EL (cell line): ENCODE measurements at places on chromosomes 11 and 22.

DNA sequence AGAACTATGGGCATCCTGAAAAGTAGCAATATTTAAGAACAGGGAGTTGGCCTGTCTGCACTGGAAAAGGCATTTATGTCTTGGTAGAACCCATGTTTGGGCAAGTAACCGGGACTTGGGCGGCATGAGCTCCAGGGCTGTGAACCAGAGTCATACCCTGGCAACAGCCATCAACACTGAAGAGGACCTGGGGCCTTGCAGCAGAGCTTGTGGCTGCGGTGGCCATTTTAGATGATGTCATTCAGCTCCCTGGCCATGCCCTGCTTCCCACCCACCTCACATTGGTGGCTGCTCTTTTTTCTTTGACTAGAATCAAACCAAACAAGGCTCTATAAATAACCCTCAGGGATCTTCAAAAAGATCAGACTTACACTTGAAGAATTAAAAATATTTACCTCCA lies 26.6 kb downstream of the EHF start:
- no peak for DNase-seq

- DNase-seq: no peak
These were observed 22.4 kb downstream of the GRIA4 start for GRCh38 chr11:105632316-105632715.

DNA sequence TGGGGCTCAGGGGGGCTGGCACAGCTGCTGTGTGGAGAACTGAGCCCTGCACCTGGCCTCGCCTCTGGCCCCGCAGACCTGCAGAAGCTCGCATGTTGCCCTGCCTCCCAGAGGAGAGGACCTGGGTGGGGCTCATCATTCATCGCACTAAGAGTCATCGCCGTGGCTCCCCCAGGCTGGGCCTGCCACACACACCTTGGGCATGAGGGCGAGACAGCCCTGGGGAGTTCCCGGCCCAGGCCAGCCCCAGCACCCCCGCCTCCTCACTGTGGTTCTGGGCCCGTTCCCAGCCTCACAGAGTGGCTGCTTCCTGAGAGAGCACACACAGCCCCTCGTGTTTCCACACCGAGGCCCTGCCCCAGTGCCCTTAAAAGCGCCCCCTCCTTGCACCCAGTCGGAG lies 694.6 kb downstream of the TBC1D22A start:
- DNase-seq: no peak

DNA sequence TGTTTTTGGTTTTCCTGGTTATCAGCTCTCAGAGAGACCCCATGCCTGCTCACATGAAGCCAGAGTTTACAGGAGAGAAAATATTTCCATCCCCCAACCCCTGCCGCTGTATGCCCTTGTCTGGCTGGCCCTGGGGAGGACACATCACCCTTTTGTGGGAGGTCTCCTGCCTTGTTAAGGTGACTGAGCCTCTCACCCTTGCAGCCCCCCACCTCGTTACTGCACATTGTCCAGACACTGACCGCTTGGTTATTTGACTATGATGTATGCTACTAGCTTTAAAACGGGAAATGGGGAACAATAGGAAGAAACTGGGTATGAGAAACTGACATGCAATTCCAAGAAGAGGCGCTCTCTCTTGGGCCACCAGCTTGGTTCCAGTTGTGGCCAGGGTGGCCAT lies 51.1 kb upstream of the RFPL3 start:
- DNase-seq: no peak

- DNase-seq: no peak
These were observed 52.9 kb downstream of the FZD4 start for GRCh38 chr11:86902345-86902744.

GRCh38 chr11:747158-748006 lies at the start of gene TALDO1:
Gene TALDO1, plus strand, starts transcription at chr11:747464. Its CDS starts 18 bp downstream, at chr11:747482.
- DNase-seq: peak; percentile 86

DNA sequence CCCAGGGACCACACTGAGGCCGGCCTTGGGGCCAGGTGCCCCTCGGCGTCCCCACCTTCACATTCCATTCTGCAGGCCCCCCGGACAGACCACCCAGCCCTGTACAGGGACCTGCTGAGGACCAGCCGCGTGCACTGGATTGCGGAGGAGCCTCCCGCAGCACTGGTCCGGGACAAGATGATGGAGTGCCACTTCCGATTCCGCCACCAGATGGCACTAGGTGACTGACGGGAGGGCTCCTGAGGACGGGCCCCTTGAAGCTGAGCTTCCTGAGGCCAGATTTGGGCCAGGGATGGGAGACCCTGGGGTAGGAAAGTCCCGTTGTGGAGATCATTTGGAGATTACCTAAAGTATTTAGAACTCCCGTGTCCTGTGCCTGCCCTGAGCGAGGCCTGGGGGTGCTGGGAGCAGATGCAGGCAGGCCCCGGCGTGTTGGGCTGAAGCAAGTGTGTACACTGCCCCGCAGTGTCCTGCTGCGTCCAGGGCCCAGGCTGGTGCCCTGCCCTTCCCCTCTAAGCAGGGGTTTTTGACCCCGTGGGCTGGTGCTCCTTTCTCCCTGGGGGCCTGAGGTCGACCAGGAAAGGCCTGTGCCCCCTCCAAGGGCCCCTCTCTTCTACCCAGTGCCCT lies 20.0 kb downstream of the TRMU start:
- peak; percentile 59 for DNase-seq

- peak; percentile 98 for DNase-seq
These were observed 6.9 kb downstream of the C11orf68 start for GRCh38 chr11:65911682-65912568.

GRCh38 chr22:35138521-35138920 lies 72.6 kb downstream of the ISX start:
- DNase-seq: no peak

- DNase-seq: peak; percentile 50
These were observed 14.1 kb downstream of the RPS13 start for GRCh38 chr11:17063171-17064002.

GRCh38 chr11:13003736-13004493 lies 5.2 kb upstream of the RASSF10 start:
- no peak for DNase-seq

DNA sequence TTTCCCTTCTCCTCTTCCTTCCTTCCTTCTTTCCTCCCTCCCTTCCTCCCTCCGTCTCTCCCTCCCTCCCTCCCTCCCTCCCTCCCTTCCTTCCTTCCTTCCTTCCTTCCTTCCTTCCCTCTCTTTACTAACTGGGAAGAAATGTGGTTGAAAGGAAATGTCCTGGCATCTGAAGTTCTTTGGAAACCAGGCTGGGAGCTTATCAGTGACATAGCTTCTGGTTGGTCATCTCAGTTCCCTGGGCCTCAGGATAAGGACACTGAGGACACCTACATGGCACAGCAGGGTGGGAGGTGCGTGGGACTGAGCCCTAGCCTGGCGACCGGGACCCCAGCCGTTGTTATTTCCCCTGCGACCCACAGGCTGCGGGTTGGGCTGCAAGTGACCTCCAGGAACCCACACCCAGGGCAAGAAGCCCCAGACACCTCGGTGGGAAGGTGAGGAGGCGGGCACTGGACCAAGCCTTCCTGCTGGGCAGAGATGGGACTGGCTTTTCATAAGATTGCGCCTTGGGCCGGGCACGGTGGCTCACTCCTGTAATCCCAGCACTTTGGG lies 1486.5 kb downstream of the TBC1D22A start:
- no peak for DNase-seq

- no peak for DNase-seq
These were observed 32.7 kb upstream of the HEPHL1 start for GRCh38 chr11:93988455-93988854.

DNA sequence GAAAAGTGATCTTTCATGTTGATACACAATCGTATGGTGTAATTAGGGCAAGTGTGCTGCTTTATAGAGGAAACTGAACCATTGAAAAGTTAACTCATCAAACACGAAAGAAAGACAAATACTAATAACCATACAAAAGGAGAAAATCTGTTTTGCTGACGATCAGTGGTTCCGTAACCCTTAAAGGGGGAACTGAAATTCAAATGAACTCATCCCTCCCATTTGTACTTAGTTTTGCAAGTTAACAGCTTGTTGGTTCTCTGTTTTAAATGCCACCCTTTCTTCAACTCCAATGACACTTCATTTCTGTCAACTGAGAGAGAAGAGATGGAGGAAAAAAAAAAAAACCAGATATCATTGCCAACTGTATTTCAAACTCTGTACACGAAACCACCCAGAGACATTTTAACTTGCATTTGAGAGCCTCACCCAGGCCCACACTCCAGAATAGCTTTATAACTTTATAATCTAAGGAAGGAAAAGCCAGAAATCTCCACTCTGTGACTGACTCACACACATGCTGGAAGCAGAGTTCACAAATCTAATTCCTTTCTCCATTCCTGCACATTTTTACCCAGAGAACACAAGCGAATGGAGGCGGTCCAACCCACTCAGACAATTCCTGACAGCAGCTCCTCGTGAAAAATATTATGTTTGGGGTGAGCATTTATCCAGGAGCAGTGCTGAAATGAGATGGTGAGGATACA lies 17.4 kb upstream of the CSNK2A3 start:
- no peak for DNase-seq

DNA sequence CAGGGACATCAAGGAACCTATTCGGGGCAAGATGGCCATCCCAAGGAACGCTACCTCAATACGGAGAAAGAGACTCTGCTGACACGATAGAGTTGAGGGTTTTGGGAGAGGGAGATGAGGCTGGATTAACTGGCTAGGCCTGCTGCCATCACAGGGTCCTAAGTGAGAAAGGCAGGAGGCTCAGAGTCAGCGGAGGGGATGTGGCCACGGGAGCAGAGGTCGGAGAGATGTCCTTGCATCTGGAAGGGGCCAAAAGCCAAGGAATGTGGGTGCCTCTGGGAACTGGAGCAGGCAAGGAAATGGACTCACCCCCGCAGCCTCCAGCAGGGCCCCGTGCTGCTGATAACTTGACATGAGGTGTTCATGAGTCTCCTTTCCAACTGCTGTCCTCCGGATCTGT lies 31.0 kb upstream of the RFPL3 start:
- DNase-seq: no peak

GRCh38 chr11:118915396-118915795 lies 10.3 kb downstream of the BCL9L start:
- DNase-seq: no peak

GRCh38 chr22:41598081-41598480 lies 8.4 kb upstream of the PMM1 start:
- DNase-seq: peak; percentile 82

DNA sequence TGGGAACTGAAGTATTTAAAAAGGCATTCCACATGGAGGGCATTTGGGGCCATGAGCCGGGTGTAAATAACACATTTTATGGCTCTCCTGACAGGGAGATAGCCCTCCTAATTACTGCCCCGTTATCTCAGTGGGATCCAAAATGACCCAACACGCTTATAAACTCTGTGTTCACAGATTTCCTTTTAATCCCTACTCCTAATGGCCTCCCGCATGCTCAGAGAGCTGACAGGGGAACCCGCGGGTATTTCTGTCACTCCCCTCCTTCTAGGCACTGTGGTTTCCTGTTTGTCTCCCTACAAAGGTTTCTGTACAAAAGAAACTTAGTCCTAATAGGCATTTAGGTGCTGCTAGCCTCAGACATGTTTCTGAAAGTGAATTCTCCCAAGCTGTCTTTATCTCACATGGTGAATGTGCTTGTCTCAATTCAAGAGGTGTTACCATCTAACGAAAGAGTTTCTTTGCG lies 202.8 kb upstream of the SEZ6L start:
- DNase-seq: no peak

DNA sequence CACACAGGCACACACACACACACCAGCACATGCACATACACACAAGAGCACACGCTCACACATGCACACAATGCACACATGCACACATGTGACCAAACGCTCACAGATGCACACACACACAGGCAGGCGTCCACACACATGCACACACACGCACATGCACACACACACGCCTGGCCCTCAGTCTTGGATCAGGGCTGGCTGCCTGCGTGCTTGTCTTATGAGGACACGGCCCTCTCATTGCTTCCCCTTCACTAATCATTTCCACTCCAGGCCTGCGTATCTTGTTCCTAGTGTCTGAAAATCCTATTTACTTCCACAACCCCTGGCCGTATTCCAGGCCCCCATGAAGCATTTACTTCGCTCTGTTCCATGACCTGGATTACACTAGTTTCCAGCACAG lies 740.5 kb downstream of the BRD1 start:
- no peak for DNase-seq

- no peak for DNase-seq
These were observed 155.4 kb downstream of the DBX1 start for GRCh38 chr11:20004866-20005265.

- no peak for DNase-seq
These were observed 233.9 kb downstream of the FAT3 start for GRCh38 chr11:92458486-92458885.

DNA sequence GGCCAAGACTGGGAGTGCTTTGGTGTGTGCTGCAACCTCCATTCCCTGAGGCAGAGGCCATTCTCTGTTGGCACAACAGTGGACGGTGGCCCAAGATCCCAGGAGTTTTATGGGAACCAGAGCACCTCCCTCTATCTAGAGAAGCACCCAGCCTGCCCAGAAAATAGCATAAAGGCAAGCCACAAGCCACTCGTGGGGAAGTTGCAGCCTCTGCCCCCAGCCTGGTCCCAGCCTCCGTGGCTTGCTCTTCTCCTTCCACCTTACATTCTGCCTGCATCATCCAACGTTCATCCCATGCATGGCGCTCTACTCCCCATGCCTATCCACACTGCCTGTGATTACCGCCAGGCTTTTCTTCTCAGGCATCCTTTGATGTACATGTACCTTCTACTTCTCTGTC lies 15.8 kb downstream of the IL17RA start:
- no peak for DNase-seq

- no peak for DNase-seq
These were observed 2.9 kb downstream of the SERPIND1 start for GRCh38 chr22:20776624-20777405.

- DNase-seq: no peak
These were observed 22.4 kb downstream of the DEPDC5 start for GRCh38 chr22:31776231-31776630.

- DNase-seq: no peak
These were observed 24.8 kb upstream of the MUC5B start for GRCh38 chr11:1197886-1198560.

DNA sequence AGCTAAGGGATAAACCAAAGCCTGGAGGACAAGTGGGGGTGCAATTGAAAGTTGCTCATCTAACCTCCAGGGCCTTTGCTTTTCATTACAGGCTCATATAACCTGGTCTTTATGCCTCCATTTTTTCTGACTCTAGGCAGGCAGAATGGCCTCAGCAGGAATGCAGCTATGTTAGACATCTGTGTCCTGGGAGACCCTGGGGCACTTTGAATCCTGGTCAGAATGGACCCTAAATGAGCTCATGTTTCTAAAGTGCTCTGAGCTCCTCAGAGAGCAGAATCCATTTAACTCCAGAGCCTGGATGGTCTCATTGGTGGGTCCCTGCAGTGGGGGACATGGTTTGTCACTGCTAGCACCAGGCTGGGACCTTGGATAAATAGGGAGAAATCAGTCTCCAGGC lies 177.3 kb downstream of the KIRREL3 start:
- no peak for DNase-seq

GRCh38 chr11:117979481-117980211 lies 6.5 kb upstream of the IL10RA start:
- no peak for DNase-seq
